ENCODE measurements at places on chromosomes 2 and 18. TPM values are rescaled to one million over a fixed set of nuclear protein-coding genes. Genes with fewer than 3 reads are reported as not detected.

DNA sequence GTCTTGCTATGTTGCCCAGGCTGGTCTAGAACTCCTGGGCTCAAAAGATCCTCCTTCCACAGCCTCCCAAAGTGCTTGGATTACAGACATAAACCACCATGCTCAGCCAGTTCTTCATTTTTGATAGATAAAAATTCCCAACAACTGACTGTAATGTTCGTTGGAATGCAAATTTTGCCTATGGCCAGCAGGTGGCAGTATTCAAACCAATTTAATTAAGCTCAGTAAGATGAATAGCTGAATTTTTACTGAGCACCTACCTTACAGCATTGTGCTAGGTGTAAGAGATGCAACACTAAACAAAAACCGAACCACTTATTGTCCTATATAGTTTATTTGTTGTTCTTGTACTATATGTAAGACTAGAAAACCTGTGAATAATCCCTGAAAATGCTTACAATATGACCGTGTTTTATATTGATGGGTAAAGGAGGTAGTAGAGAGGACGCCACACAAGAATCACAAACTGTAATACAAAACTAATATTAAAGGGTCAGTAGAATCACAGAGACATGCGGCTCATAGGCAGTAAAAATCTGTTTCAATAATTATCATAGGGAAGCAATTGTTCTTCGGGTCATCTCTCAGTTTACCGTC is 8.2 kb upstream of the TMEM182 start:
- no peak for DNase-seq

GRCh38 chr2:9950521-9951271 is 797 bp upstream of the GRHL1 start:
- no peak for DNase-seq

DNA sequence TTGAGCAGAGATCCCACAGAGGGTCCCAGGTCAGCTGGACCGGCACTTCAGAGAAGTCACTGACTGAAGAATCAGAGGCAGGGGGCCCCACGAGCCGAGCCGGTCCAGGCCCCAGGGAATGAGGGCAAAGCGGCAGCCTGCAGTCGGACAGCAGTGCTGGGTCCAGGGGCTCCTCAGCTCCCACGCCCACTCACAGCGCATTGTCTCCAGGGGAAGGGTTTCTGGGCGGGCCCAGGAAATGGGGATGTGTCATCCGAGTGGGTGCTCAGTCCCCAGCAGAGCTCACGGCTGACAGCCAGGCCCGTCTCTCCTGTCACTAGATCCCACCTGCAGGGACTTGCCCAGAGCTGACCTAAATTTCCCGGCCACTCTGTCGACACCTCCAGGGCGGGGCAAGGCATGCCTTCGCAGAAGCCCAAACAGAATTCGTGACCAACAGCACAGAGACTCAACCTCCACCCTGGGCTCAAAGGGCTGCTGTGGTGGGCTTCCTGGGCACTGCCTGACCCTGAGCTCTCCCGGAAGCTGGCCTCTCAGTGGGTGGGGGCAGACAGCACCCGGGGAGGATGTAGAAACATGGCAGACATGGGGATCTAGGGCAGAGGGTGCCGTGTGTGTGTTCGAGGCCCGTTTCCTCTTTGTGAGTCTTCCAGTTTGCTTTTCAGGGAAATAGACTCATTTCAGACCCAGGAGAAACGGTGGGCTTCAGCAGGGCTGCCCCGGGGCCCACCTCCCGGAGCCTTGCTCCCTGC is 42.1 kb upstream of the TAF1B start:
- DNase-seq: peak; percentile 23

- DNase-seq: no peak
Observed at GRCh38 chr2:145841973-145842372, 1322.1 kb upstream of the ZEB2 start.

PRKAG3 gene
- total RNA-seq: not detected

SLC23A3 gene
- total RNA-seq: 1.3 TPM

- no peak for DNase-seq
Observed at GRCh38 chr2:217922101-217923006, 80.4 kb downstream of the TNS1 start.

EN1 gene
- total RNA-seq: not detected

DNA sequence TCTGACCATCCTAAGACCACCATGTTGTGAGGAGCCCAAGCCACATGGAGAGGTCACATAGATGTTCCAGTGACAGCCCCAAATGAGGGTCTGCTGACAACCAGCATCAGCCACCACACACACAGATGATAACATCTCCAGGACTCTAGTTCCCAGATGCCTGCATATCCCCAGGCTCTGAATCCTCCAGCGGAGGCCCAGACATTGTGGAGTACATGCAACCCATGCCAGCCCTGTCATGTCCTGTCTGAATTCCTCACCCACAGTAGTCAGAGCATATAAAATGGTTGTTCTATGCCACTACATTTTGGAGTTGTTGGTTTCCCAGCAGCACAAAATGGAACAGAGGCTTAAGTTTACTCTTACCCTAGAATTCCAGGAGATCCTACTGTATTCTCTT is 122.0 kb upstream of the SLC35G4 start:
- DNase-seq: no peak

GRCh38 chr2:164890544-164890943 is 48.9 kb upstream of the COBLL1 start:
- no peak for DNase-seq

- peak; percentile 68 for DNase-seq
Observed at GRCh38 chr18:75247611-75248421, 37.2 kb downstream of the TSHZ1 start.

DNA sequence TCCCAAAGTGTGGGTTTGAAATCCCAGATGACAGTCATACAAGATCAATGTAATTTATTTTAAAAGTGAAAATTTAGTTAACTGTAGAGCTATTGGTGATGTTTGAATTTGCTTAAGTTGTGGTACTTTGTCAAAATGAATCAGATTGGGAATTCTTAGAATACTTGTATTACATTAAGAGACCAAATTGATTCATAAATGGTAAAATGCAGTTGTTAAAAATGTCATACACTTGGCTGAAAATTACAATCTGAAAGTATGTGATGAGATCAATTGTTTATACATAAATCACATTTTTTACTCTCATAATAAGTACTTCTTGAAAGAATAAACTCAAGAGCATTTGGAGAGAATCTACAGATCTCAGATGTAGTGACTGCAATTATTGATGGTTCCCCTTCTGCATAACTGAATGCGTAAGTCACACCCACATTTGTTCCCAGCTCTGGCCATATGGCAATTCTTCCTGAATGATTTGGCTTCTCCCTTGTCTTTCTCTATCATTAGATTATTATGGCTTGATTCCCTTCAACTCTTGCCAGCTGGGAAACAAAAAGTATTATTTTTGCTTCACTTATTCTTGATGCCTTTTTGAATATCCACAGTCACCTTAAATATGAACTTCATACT is 558.5 kb downstream of the CPS1 start:
- DNase-seq: no peak

KCMF1 gene
- total RNA-seq: 80.0 TPM
